Neuronal stem cell (in vitro differentiated cells): ENCODE measurements at places on chromosomes 5 and 9.

GRCh38 chr9:137429546-137429890 lies 6.3 kb downstream of the NOXA1 start:
- no peaks in the 10 kb centered on the region for H3K36me3 ChIP-seq
- DNase-seq = no peak
- H3K4me3 ChIP-seq = no peak overlapping the region
- H3K27ac ChIP-seq = no peak overlapping the region

DNA sequence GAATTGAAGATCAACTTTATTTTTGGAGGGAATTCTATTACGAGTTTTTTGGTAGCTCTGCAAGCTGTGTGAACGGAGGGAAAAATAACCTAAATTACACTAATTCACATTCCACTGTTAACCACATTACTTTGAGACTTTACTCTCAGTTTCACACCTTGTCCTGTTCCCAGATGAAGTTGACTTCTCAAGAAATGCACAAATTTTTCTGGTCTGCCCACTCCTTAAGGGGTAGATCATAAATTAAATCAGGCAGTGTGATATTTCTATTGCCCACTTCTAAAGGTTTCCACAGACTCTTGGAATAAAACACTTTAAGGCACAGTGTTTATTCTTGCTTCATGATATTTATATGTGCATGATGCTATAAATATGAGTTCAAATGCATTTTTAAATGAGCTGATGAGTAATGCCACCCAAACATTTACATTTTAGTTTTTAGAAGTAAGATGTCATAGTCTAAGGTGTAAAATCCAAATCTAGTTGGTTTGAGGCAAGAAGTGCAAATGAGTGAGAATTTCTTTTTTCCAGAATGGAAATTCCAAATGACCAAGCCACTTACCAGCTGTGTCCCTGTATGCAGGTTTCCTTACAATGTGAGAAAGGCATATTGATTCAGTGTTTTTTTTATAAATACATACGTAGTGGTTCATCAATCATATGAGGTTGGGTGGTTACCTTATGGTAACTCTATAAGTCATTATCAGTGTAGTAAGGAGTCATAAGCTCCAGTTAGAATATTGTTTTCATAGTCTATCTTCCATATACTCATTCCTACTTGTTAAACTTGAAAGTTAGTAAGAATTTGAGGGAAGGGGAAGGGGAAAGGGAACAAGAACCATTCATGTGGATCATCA lies 437.7 kb upstream of the MEF2C start:
- no peaks in the 10 kb centered on the region for H3K4me1 ChIP-seq
- no peaks in the 10 kb centered on the region for H3K27me3 ChIP-seq
- no peak for DNase-seq
- H3K4me3 ChIP-seq = no peak overlapping the region

- no peak for DNase-seq
- no peak overlapping the region for H3K4me3 ChIP-seq
- H3K4me1 ChIP-seq = peaks cover 2% of the 10 kb centered on the region
- H3K36me3 ChIP-seq = peaks cover 59% of the 10 kb centered on the region
Measured at GRCh38 chr9:38405785-38406184, 13.3 kb downstream of the ALDH1B1 start.

- no peak overlapping the region for H3K4me3 ChIP-seq
- no peaks in the 10 kb centered on the region for H3K36me3 ChIP-seq
- no peak for DNase-seq
- H3K27me3 ChIP-seq = no peaks in the 10 kb centered on the region
- peaks cover 3% of the 10 kb centered on the region for H3K4me1 ChIP-seq
Measured at GRCh38 chr9:114518599-114519022, 13.3 kb upstream of the WHRN start.

DNA sequence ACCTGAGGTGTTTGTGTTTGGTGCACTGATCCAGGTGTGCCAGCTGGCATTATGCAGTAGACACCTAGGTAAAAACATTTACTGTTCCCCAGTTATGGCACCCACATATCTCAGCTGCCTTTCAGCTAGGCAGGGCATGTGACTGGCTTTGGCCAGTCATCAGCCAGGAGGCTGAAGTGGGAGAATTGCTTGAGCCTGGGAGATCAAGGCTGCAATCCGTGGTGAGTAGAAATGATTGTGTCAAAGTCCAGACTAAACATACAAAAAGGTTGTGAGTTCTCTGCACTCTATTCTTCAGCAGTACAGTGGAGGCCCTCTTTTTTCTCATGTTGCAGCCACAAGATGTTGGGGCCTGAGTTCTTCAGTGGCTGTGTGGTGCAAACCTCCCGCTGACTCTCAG lies 3.2 kb upstream of the FBLL1 start:
- H3K36me3 ChIP-seq = peaks cover 2% of the 10 kb centered on the region
- peaks cover 6% of the 10 kb centered on the region for H3K4me1 ChIP-seq
- H3K27me3 ChIP-seq = peaks cover 6% of the 10 kb centered on the region

GRCh38 chr9:129171993-129172751 lies 5.9 kb downstream of the IER5L start:
- no peak overlapping the region for H3K27ac ChIP-seq
- no peaks in the 10 kb centered on the region for H3K27me3 ChIP-seq
- H3K36me3 ChIP-seq = no peaks in the 10 kb centered on the region
- no peak overlapping the region for H3K4me3 ChIP-seq
- no peak for DNase-seq

- H3K27ac ChIP-seq = no peak overlapping the region
- no peaks in the 10 kb centered on the region for H3K4me1 ChIP-seq
- no peak overlapping the region for H3K4me3 ChIP-seq
- DNase-seq = no peak
Measured at GRCh38 chr9:76725011-76725546, 39.2 kb upstream of the PCA3 start.

- no peaks in the 10 kb centered on the region for H3K4me1 ChIP-seq
- no peak overlapping the region for H3K4me3 ChIP-seq
- H3K27me3 ChIP-seq = peaks cover 2% of the 10 kb centered on the region
- DNase-seq = no peak
Measured at GRCh38 chr5:45098483-45098882, 289.7 kb downstream of the MRPS30 start.

GRCh38 chr9:134171316-134172197 lies 7.2 kb upstream of the RNU6ATAC start:
- H3K36me3 ChIP-seq = no peaks in the 10 kb centered on the region
- peaks cover 9% of the 10 kb centered on the region for H3K27me3 ChIP-seq
- no peak for DNase-seq
- H3K4me1 ChIP-seq = no peaks in the 10 kb centered on the region
- no peak overlapping the region for H3K4me3 ChIP-seq

GRCh38 chr9:131590907-131591844 lies 45.9 kb downstream of the PRRT1B start:
- peak; percentile 44 for DNase-seq
- H3K4me3 ChIP-seq = no peak overlapping the region
- H3K27ac ChIP-seq = no peak overlapping the region
- no peaks in the 10 kb centered on the region for H3K4me1 ChIP-seq

DNA sequence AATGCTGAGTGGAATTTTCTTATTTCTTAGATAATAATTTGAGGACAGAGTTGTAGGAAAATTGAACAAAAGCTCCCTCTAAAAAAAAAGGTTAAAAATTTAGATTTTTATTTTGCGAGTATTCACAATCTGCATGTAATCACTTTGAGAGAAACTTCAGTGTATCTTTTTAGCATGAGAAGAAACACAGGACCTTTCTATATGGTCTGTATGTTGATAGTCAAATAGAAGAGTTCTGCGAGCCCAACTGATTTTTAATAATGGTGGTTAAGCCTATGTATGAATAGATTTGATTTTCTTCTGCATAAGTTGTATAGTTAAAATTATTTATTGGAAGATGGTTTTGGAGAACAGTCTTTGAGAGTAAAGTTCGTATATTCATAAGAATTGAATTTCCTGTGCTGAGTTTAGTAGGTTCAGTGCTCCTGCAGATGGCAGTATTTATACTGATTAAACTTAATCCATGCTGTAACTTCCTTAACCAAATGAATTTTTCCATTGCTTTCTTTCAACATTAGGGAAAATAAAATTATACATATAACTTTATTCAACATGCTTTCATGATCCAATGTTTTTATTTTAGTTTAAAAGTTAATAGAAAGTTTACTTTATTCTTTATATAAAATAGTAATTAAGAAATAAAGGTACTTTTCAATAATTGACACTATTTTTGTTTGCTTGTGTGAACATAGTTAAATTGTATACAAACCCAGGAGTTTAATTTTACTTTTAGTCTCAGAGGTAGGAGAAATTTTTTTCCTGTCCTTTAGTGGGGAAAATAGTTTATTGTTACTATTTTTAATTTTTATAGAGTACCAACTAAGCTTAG lies 19.6 kb downstream of the TCERG1 start:
- no peaks in the 10 kb centered on the region for H3K27me3 ChIP-seq
- H3K27ac ChIP-seq = no peak overlapping the region
- peaks cover 16% of the 10 kb centered on the region for H3K36me3 ChIP-seq
- no peak for DNase-seq

GRCh38 chr5:96245140-96246091 lies 187.6 kb downstream of the PCSK1 start:
- peaks cover 23% of the 10 kb centered on the region for H3K4me1 ChIP-seq
- no peaks in the 10 kb centered on the region for H3K36me3 ChIP-seq
- no peak for DNase-seq
- H3K4me3 ChIP-seq = no peak overlapping the region
- no peaks in the 10 kb centered on the region for H3K27me3 ChIP-seq
- H3K27ac ChIP-seq = no peak overlapping the region

DNA sequence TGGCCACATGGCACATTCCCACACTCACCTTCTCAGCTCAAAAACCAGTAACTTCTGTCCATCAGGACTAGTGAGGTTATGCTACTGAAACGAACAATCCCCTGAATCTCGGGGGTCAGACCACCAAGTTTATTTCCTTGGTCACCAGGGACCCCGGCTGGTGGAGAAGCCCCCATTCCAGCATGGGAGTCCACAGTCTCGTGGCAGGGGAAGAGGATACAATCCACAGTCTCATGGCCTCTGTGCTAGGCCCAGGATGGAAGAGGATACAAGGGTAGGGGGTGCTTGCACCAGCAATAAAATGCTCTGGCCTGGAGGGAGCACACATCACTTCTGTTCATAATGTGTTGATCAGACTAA lies 7.4 kb upstream of the CARD19 start:
- no peaks in the 10 kb centered on the region for H3K36me3 ChIP-seq
- H3K4me3 ChIP-seq = no peak overlapping the region
- DNase-seq = no peak
- peaks cover 3% of the 10 kb centered on the region for H3K27me3 ChIP-seq

DNA sequence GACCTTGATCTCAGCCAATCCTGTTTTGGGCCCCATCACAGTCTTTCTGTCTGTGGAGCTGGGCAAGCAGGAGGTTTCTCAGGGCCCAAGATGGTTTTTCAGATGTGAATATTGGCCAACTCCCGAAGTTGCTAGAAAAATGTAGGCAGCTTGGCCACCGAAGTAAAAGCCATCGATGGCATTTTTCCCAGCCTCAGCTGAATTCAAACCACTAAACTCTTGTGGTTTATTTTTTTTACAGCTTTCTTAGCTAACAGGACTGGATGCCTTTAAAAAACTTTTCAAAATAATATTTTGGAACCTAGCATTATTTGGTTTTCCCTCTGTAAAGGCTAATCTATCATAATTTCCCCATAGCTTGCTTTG lies 102.5 kb upstream of the ERCC6L2 start:
- no peak overlapping the region for H3K4me3 ChIP-seq
- no peaks in the 10 kb centered on the region for H3K36me3 ChIP-seq
- H3K27me3 ChIP-seq = no peaks in the 10 kb centered on the region
- peaks cover 45% of the 10 kb centered on the region for H3K4me1 ChIP-seq
- no peak overlapping the region for H3K27ac ChIP-seq

GRCh38 chr9:89367726-89368437 lies 49.6 kb downstream of the SECISBP2 start:
- no peak overlapping the region for H3K4me3 ChIP-seq
- no peak for DNase-seq
- H3K27ac ChIP-seq = no peak overlapping the region
- H3K27me3 ChIP-seq = no peaks in the 10 kb centered on the region

DNA sequence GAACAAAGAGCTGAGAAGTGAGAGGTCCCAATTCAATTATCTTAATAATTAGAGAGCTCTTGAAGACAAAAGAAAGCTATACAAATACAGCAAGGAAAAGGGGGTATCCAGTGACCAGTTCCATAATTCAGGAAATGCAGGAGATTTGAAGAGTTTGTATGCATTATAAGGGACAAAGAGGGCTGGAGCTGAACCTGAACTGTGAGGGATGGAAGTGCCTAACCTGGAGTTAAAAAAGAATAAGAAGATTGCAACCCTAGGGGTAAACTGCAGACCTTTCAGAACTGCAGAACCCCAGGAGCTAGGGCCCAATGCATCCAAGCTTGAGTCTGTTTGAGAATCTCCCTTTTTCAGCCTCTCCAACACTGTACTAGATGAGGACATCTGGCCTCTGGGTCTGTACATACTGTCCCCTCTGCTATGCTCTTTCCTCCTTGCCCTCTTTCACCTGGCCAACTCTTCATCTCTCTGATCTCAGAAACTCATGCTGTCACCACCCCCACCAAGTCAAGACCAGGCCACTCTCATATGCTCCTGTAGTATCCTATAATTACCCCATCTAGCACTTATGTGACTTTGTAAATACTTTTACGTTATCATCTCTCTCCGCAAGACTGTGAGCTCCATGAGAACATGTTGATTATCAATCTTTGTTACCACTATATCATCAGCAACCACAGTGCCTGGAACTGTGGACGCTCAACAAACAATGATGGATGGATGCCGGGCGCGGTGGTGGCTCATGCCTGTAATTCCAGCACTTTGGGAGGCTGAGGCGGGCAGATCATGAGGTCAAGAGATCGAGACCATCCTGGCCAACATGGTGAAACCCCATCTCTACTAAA lies 6.6 kb upstream of the PRKACG start:
- DNase-seq = no peak
- no peak overlapping the region for H3K27ac ChIP-seq
- peaks cover 4% of the 10 kb centered on the region for H3K4me1 ChIP-seq
- no peaks in the 10 kb centered on the region for H3K27me3 ChIP-seq
- no peaks in the 10 kb centered on the region for H3K36me3 ChIP-seq
- no peak overlapping the region for H3K4me3 ChIP-seq

- no peaks in the 10 kb centered on the region for H3K27me3 ChIP-seq
- no peak for DNase-seq
- no peak overlapping the region for H3K27ac ChIP-seq
Measured at GRCh38 chr9:135211524-135211890, 124.0 kb downstream of the OLFM1 start.

DNA sequence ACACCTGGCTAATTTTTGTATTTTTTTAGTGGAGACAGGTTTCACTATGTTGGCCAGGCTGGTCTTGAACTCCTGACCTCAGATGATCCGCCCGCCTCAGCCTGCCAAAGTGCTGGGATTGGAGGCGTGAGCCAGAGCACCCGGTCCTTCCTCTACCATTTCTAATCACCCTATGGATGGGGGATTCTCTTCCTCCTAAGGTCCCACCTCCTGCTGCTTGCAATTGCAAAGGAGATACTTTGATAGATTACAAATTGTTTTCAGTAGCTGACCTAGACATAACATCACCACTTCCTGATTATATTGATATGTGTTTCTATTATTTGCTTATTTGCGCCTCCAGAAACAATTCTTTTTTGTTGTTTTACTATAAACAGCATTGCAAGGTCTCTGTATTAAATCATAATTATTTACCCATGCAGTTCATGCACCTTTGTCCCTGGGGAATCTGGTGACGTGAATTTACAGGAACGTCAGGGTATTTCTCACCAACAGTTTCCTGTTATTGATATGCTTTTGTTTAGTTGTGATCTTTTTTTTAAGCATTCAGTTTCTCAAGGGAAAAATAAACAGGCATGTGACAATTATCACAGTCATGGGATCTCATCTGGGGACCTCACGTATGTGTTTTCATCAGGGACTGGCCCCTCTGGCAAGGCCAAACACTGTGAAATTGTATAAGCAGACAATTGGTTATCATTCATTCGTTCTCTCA lies 43.2 kb downstream of the ESM1 start:
- no peak overlapping the region for H3K27ac ChIP-seq
- no peaks in the 10 kb centered on the region for H3K4me1 ChIP-seq
- no peaks in the 10 kb centered on the region for H3K36me3 ChIP-seq
- H3K27me3 ChIP-seq = no peaks in the 10 kb centered on the region
- no peak for DNase-seq
- H3K4me3 ChIP-seq = no peak overlapping the region
